ENCODE measurements at places on chromosomes 7 and 10.

- no peak for DNase-seq
Measured at GRCh38 chr10:12971001-12971788, 30.3 kb downstream of the CCDC3 start.

DNA sequence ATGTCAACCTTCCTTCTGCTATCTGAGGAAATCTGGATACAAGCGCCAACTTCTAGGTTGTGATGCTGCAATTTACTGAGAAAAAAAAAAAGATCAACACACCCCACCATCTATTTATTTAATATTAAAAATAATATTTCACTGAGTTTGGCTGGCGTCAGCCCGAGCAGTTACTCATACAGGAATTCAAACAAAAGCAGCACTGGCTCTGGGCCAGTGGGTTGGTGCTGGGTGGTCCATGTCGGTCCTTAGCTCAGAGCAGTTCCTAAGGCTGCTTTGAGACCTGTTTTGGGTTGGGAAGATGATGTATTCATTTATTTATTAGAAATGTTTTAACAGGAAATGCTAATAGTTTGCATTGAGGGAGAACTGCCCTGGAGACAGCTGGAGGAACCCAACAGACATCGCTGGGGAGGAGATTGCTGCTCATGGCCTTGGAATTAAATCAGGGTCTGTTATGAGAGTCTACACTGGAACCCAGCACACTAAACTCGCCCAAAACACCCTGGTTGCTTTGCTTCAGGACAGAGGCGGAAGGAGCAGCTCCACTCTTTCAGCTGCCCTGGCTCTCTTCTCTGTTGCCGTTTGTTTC is 36.3 kb upstream of the GOT1 start:
- no peak for DNase-seq

DNA sequence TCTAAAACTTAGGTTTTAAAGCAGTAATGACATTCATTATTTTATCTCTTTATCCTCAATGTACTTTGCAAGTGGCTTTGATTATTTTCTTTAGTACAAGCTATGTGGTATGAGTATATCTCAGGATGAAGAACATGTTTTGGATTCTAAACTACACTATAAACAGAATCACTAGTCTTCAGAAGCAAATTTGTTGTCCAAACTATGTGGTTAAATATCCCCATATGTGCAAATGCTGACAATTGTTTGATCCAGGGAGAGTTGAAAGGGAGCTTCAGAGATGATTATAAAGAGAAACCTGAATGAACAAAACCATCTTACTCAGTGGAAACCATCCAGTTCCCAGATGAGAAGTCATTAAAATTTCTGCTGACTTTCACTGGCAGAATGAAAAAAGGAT is 179.3 kb downstream of the MDFIC start:
- DNase-seq = no peak

- DNase-seq = no peak
Measured at GRCh38 chr10:32501906-32502305, 56.0 kb downstream of the CCDC7 start.

- no peak for DNase-seq
Measured at GRCh38 chr10:103840740-103841070, 14.7 kb downstream of the SH3PXD2A start.
